Activated effector memory CD4-positive, alpha-beta T cell treated with anti-CD3 and anti-CD28 coated beads, Interleukin-2, amount 50 U/mL, for 16 hours (primary cell): ENCODE measurements at places on chromosomes 6 and 20.

GRCh38 chr6:14550410-14550809 is 432.8 kb downstream of the CD83 start:
- DNase-seq: no peak

DNA sequence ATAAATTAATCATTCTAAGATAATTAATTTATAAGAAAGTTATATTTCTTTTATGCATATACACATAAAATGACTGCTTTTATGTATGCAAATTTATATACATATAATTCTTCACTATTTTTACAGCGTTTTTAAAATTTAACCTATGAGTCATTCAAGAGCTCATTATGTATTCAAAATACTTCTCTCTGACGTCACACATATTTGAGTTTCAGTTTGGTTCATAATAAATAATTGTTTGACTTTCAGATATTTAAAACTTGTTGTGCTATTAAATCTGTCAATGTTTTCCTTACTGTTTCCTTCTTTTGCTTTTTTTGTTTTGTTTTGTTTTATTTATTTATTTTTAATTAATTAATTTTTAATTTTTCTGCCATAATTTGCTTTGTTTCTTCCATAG is 467.5 kb upstream of the ADGRB3 start:
- no peak for DNase-seq

- DNase-seq: no peak
Measured at GRCh38 chr6:46234156-46234556, 63.4 kb upstream of the ENPP5 start.

DNA sequence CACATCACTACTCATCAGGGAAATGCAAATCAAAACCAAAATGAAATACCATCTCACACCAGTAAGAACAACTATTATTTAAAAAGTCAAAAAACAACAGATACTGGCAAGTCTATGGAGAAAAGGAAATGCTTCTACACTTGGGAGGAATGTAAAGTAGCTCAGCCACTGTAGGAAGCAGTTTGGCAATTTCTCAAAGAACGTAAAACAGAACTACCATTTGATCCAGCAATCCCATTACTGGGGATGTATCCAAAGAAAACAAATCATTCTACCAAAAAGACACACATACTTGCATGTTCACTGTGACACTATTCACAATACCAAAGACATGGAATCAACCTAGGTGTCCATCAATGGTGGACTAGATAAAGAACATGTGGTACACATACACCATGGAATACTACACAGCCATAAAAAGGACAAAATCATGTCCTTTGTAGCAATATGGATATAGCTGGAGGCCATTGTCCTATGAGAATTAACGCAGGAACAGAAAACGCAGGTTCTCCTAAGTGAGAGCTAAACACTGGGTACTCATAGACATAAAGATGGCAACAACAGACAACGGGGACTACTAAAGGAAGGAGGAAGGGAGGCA is 260.4 kb downstream of the RNGTT start:
- no peak for DNase-seq

DNA sequence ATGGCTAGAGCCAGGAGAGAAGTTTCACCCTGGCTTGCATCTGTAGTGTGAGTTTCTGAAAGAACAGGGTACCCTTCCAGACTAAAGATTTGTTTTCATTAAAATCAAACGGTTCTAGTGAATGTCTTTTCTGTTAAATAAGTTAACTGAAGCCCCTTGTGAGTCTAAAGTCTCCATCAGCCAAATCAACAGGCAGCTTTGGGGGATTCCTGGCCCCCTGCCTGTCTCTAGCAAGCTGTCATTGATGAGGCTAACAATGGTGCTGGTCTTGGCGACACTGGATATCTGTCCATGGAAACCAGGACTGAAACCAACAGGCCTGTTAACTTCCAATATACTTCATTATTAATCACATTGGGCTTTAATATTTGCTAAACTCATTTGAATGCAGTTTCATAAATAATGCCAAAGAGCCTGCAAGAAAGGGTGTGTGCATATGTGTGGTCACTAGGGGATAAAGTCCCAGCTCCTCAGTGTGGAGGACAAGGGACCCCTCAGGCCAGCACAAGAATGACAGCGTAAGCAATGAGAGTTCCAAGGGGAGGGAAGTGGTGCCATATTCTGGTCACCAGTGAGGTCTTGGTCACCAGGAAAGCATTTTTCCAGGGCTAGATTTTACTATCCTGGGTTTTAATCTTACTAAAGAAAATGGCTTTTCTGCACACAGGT is 9.1 kb upstream of the RNF182 start:
- no peak for DNase-seq

DNA sequence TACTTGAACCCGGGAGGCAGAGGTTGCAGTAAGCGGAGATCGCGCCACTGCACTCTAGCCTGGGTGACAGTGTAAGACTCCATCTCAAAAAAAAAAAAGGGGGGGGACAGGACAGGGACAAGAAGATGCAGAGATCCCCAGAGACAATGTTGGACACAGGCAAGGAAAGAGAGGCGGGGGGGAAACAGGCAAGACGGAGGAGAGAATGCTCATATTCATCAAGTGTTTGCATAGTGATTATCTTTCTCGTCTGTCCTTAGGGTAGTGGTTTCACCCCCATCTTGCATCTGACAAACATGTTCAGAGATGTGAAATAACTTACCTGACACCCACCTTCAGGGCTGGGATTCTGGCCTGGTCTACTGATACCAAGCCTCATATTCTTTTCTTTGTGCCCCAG is 29.0 kb downstream of the CHMP4B start:
- peak; percentile 22 for DNase-seq

GRCh38 chr6:134281388-134281787 is 36.5 kb downstream of the SGK1 start:
- DNase-seq: no peak

DNA sequence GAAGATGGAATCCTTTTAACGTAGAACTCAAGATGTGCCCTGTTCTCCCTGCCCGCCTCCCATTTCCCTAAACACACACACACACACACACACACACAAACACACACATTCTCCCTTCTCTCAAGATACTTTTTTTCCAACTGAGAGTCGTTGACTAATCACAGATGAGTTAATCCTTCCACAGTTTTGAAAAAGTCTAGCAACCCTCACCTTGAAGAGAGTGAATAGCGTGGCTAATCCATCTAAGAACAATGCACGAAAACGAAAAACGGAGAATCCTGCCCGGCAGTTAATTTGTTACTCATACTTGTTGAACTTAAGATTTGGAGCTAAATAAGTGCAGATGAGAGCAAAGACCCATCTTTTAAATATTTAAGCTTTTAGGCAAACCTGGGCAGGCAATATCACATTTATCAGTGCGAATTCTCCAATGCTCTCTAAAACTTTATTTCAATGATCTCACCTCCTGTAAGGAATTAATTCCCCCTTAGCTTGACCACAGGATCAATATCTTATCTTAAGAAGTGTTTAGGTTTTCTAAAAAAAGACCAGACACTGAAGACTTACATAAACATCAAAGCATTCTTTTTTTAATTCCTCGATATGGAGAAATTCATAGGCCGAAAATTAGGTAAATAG is 1.1 kb downstream of the AGPAT4 start:
- DNase-seq: no peak

DNA sequence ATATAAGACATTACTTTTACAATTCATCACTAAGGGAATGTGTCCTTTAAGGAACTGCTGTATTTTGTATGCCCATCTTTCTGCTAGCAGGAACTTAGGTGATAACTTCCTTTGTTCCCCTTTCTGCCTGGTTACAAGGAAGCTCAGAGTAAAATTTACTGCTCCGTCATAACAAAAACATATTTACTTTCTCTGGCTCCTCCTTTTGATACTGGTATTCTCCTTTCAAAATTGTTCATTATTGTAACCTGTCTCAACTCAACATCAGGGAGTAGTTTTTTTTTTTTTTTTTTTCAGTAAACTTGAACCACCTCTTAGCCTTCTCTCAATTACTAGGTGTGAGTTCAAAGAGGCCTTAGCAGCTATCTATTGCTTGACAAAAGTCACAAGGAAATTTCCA is 37.1 kb downstream of the RIPOR2 start:
- no peak for DNase-seq

DNA sequence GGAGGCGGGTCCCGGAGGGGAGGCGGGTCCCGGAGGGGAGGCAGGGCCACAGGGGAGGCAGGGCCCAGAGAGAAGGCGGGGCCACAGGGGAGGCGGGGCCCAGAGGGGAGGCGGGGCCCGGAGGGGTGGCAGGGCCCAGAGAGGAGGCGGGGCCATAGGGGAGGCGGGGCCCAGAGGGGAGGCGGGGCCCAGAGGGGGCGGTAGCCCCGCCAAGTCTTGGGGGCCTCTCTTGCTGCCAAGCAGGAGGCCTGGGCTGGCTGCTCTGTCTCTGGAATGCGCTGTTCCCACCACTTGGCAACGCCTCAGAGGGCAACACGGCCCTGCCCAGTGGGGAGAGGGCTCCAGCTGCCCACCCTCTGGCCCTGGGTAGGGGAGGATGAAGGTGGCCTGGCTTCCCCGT is 80.5 kb downstream of the YTHDF1 start:
- DNase-seq: peak; percentile 61

DNA sequence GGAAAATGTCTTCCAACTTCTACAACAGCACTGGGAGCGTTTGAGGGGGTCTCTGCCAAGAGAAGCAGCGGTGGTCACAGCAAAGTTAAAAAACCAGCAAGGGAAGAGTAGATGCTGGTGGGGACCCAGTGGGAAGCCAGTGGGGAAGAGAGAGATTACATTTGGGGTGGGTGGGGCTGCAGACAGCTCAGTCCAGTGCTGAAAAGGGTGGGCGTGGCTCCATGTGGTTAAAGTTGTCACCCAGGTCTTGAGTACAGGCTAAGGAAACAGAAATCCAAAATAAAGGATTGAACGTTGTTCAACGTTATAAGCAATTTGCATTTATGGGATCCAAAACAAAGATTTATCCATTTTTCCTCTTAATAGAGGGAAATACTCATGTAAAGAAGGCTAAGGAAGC is 106.3 kb upstream of the LY86 start:
- no peak for DNase-seq

DNA sequence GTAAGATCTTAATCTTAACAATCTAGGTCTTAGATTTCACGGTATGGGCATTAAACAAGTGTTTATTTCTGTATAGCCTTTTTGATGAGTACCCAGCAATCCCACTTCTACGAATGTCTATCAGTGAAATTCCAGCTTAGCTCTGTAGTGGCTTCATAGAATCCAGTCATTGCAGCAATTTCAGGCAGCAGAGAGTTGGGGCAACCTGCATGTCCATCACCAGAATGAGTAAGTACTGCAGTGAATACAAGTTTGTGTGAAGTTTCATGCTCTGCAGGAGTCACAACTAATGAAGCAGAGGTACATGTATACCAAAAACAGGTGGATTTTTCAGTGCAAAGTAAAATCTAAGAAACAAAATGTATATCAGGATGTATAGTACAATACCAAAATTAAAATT is 151.7 kb downstream of the OR2B2 start:
- no peak for DNase-seq

DNA sequence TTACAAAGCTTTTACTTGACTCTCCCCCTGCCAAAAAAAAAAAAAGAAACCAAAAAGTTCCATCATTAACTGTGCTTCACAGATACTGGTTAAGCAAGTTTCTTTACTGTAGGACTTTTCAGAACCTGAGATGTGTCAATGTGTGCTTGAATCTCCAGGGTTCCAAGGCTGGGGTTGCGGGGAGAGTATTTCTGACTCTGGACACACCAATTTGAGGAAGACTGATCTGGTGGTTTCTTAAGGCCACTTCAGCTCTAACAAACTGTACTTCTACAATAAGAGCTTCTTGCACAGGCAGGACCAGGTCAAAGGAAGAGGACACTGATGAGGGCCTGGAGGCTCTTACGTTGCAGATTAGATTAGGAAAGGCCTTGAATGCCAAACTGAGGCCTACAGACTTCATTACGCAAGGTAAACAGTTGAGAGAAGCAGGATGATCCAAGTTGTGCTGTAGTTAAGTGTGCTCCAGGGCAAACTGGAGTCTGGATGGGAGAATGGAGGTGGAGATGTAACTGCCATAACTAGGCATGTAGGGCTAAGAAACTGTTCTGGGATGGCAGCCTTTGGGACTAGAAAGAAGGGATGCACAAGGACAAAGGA is 24.4 kb downstream of the COMMD7 start:
- no peak for DNase-seq

GRCh38 chr6:137652961-137653705 is 158.9 kb upstream of the OLIG3 start:
- no peak for DNase-seq

DNA sequence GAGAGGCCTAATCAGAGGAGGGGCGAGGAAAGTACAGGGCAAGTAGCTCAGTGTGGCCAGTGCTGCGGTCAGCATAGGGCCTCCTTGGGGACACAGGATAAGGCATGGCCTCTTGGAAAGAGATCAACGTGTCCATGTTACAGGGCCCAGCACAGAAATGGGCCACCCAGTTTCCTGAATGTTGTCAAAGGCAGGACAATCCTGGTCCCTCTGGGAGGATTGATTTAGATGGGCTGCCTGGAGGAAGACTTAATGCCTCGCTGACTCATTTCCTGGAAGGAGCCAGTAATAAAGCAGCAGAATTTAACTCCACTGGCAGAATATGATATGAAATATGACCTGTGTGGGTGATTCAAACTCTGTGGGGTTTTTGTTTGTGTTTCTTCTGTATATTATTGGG is 16.6 kb downstream of the DDO start:
- DNase-seq: no peak

DNA sequence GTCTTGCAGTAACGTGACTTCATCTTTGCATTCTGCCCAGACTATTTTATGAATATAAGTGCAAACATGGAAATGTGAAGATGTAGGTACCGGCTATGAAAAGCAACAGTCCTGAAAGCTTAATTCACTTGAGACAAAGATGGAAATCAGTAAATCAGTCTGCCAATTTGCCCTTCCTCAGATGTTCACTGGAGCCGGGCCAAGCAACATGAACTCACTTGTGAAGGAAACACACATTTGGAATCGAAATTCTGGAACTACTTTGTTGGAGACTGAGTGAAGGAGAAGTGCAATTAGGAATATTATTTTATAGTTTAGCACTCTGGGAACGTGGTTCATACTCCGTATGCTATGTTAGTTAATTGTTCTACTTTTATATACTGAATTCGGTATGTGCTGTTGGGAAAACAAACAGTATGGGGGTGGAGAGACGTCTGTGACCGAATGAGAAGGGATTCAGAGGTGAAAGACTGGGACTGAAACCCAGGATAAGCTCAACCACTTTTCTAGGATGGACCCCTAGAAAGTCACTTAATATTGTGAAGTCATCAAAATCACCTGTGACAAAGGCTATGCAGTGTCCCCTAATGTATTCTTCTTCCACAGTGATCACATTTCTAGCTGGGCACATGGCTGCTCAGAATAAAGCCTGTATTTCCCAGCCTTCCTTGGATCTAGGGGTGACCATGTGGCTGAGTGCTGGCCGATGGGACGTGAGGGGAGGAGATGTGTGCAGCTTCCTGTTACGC is 95.5 kb downstream of the PREX1 start:
- no peak for DNase-seq

GRCh38 chr6:89298680-89299465 is 16.2 kb downstream of the GABRR2 start:
- DNase-seq: peak; percentile 78

DNA sequence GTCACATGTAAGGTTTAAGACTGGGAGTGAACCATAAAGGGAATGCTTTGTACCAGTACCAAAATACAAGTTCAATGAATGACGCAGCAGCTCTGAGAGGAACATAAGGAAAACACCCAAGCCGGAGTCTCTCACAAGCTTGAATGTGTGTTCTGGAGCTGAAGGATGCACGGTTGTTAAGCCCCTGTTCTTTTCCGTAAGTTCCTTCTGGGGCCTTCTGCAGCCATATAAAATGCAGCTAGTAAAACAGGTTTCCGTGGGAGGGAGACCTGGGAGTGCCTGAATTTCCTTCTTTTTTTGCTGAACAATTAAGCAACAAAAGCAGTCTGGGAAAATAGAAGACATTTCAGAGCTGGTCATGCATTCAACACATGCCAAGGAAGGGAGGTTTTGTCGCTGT is 73.2 kb upstream of the JAG1 start:
- DNase-seq: no peak
